Astrocyte of the spinal cord (primary cell): ENCODE measurements at places on chromosomes 16 and 17.

DNA sequence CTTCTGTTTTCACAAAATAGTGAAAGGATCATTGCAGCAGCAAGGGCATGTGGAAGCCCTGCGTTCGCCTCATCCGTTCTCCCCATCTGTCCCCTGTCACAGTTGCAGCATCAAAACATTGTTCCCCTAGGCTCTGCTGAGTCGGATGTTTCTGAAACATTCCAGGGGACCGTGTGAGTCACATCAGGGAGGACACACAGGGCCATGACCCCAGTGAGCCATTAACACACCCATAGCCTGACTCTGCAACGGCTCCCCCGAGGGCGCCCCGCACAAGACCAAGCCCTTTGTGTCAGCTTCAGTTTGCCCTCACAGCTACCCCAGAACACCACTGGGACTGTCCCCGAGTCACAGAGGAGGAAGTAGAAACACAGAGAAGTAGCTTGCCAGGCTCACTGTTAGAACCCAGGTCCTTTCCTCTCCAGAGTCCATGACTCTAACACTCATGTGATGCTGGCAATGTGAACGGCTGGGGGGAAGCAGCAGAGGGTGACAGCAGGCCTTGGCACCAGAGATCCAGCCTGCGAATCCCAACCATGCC lies 63.3 kb upstream of the HSBP1 start:
- DNase-seq, result no peak

GRCh38 chr16:89867918-89868317 lies 5.5 kb upstream of the TCF25 start:
- no peak for DNase-seq

GRCh38 chr17:68458260-68459036 lies 1.2 kb upstream of the WIPI1 start:
- DNase-seq, result no peak

DNA sequence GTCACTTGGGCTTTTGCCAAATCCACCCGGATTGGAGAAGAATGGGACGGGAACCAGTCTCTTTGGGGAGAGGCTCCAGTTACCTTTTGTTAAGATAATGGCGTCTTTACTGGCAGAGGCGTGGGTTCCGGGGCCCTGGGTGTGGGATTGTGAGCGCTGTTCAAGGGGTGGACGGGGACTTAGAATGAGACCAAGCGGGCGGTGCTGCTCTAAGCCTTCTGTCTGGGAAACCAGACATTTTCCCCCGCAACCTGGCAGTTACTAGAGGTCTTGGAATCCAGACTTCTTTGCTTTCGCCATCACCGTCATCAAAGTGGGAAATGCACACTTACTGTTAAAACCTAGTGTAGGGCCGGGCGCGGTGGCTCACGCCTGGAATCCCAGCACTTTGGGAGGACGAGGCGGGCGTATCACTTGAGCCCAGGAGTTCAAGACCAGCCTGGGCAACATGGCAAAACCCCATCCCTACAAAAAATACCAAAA lies 706 bp downstream of the TEN1 start:
- DNase-seq, result no peak

DNA sequence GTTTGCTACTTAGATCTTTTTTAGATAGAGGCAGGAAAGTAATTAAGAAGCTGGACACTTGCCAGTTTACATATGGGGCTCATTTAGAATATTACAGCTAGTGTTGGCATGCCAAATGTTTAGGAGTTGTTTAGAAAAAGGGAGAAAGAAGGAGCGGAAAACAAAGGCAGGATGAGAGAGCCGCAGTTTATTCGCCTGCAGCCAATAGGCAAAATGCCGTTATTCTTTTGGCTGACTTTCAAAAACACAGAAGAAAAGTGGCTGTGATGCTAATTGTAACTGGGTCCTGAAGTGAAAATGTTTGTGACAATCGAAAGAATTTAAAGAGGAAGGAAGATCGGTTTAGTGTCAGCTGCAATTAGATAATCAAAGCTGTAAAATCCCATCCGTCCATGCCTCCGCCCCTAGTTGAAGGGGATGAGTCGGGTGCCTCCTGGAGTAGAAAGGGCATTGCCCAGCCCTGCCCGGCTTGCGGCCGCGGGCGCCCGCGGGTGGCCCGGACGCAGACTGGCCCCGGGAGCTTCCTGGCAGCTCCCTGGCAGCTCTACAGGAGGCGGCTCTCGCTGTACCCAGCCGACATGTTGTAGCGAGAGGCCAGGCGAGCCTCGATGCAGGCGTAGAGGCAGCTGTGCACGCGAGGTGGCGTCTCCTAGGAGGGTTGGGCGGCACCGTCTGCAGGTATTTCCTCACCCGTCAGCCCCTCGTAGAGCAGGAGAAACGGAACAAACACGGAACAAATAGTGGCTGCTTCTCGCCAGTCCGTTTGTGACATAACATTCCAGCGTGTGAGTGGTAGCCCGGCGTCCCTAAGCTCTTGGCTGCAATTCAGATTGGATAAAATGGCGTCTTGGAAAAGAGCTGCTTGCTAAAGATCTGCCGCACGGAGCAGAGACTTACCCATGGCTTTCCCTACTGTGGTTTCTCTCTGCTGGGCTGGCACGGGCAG lies 82.2 kb downstream of the TNRC6C start:
- DNase-seq, result peak; percentile 59

DNA sequence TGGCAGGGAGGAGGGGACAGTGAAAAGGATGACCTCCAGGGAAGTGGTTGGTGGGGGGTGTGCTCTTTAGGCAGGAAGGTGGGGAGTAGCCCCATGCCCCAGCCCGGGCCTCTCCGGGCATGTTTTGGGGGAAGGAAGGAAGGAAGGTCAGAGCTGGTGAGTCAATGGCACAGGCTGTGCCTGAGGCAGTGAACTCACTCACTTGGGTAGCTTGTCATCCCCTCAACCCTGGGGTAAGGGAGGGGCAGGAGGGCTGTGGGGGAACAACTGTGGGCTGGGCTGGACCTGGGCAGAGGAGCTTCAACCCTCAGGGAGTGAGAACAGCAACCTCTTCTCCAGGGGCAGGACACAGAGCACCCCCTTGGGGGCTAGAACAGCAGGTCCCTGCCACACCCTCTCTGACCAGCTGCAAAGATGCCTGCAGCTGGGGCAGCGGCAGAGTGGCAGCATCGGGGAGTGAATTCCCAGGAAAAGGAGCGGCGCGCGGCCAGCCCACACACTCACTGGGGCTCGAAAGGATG lies 6.3 kb downstream of the CSF3 start:
- peak; percentile 42 for DNase-seq

GRCh38 chr17:49082231-49082630 lies 50.3 kb upstream of the B4GALNT2 start:
- no peak for DNase-seq

DNA sequence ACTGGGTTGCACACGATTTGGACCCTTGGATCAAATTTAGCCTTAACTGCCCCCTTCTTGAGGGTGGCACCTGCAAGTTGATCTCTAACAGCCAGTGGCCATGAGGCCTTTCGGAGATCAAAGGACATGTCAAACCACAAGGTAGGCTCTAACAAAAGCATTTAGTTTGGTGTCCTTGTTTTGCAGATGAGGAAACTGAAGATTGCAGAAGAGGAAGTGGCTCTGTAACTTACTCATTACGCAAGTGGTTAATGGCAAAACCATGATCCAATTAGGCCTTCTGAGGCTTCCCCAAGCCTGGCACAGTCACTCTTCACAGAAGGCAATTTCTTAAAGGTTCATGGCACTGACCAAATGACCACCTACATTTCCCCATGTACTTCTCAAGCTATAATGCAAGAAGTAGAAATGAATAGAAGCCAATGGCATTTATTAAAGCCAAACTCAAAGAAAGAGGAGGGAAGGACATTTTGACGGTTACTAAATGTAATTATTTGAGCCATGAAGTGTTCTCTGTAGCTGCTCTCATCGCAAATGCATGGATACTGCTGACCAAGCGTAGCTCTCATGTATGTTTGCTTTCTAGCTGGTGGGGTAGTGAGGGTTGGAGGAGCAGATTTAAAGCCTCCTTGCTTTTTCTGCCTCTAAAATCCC lies 32.8 kb upstream of the ABCC12 start:
- DNase-seq, result no peak

DNA sequence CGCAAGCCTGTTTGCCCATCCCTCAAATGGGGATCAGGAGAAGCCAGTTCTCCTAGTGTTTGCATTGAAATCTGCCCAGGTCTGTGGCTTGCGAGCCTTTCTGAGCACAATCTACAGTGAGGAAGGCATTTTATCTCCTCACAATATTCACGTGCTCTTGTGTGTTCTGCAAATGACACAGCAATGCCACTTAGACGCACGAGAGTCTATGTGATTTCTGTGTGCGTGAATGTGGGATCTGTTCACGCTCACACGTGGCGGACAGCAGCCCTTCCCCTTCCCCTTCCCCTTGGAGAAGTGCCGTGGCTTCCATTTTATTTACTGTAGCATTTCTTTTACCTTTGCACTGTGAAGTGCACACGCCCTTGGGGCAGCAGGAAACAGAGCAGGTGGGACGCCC lies 17.7 kb upstream of the CBFA2T3 start:
- no peak for DNase-seq

- no peak for DNase-seq
Measured at GRCh38 chr17:58493506-58493905, 5.3 kb upstream of the HSF5 start.

DNA sequence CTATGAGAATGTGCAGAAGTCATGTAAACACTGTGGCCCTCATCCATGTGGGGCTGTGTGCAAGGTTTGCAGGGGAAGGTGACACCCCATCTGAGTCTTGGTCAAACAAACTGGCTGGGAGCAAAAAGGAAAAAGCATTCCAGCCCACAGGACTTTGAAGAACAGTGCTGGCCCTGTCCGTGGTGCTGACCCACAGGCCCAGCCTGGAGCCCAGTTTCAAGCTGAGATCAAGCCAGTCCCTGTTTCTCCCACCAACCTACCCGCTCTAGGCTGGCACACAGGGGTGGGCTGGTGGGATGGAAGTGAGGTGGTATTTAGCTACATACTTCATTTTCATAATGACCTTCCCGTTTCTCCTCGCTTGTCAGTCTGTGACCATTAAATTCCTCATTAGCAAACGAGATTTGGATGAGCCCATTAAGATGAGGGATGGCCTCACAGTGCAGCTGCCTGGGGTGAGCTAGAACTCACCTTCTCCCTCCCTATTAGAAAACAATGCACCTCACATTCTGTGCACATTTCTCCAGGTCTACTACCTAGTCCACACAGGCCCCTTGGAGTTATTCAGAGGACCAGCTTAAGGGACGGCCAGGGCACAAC lies 12.6 kb upstream of the RPL38 start:
- DNase-seq, result no peak

DNA sequence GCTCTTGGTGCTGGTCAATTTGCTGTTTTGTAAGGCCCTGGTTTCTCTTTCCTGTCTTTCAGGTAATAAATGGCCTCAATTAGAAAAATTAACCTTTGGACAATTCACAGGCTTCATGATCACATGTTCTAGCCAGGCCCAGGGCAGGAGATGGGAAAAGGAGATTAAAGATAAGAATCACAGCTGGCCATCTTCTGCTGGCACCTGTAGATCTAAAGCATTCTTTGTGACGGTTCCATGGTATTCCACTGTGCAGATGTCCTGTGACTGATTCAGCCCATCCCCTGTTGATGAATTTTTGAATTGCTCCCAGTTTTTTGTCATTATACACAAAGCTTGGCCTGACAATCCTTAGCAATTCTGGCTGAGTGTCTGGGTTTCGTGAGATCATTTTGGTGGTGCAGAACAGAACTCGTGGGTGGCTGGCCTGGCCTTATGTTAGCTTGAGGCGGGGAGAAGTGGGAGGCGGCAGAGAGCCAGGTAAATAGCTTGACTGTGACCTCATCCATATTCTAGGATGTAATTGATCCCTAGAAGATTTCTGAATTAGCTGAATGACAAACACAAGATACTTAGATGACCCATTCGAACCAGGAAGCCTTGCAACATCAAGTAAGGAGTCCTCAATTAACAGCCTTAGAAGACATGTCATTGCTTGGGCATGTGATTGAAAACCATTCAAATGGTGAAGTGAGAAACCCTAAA lies 14.1 kb downstream of the TMC5 start:
- DNase-seq, result no peak

DNA sequence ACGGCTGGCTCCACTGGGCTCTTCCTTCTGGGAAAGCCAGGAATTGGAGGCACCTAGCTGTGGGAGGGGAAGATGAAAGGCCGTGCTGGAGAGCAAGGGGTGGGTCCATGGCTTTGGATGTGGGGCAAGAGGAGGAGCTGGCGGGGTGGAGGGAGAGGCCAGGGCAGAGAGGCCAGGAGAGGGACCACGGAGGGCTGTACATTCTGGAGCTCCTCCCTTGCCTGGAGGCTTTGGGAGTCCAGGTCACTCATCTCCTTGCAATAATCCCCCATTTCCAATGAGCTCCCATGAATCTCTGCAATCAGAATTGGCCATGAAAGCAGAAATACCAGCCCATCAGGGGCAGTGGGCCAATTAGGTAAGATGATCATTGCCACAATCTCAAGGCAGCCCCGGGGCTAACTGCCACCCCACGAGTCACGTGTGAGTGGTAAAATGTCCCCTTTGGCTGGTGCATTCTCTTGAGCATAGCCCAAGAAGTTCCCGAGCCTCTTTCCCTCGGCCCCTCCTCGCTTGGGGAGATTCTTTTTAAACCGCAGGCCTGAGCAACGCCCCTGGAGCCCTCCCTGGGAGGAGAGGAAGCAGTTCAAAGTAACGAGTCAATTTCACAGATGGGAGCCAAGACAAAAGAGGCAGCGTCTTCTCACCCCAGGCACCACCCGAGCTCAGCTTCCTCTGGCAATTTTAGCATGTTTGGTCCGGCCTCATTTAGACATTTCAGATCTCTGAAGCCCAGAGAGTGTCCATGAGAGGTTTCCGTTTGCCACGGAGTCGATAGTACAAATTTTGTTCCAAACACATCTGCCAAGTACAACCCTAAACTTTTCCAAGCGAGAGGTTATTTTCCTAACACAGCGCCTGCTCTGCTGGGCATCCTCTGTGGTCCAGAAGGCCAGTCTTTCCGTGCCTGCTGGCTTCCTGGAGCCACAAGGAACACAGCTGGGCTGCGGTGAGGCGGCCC lies 13.4 kb downstream of the RTN4RL1 start:
- DNase-seq, result peak; percentile 66

DNA sequence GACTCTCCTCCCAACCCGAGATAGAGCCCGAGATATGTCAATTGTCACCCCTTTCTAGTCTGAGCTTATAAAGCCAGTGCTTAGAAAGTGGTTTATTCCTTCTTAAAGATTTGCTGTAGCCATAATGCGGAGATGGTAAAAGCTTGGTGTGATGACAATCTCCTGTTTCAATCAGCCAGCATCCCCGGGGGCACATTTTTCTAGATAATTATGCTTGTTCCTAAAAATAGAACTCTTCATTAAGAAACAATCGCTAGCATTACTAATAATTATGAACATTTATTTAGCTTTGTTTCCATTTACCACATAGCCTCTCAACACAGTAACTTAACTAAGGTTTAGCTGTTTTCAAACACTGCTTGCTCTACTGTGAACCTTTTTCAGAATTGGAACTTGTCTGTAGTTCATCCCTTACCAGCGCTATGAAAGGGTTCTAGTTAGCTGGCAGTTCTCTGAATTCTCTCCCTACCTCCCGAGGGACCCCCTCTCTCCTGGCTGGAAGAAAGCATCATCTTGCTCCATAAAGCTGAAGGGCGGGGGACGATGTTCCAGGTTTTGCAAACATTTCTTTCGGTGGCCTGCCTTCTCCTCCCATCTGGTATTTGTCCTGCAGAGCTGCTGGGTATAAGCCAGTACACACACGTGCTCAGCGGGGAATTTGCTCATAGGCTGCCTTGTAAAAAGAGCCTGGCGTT lies 922 bp upstream of the MRPL58 start:
- DNase-seq, result peak; percentile 62
